ENCODE measurements at places on chromosomes 2 and 18.
A peak's percentile ranks its signal among the peaks of the same experiment; 100 is the strongest.

- DNase-seq = no peak
These were observed 324.4 kb upstream of the CELF4 start for GRCh38 chr18:37889963-37890362.

GRCh38 chr2:205060269-205060668 lies 515.0 kb downstream of the PARD3B start:
- DNase-seq = no peak

DNA sequence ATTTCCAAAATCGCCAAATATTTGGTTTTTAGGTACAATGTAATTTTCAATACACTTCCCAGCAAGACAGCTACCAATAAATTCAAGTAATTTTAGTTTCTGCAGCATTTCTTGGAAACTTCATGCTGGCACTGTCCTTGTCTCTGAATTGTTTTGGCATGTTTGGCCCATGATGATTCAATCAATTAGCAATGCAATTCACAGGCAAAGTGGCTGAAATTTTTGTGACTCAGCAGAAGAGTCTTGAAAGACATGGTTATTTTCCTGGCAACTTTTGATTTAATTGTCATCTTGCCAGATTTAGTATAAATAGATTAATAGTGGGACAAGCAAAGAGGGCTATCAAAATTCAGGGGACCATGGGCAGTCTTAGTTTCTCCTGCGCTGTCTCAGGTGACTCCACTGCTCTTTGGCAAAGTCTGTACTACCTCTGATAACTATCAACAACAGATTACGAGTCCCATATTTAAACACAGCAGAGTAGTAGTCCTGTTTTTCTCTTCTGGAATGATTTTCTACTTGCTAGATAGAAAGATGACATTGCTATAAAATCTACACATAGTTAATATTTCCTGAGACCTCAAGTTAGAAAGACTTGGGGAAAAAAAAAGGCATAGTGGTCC lies 88.9 kb upstream of the CYP26B1 start:
- DNase-seq = no peak

- DNase-seq = no peak
These were observed 24.3 kb upstream of the GPD2 start for GRCh38 chr2:156411835-156412234.

GRCh38 chr2:164073101-164074074 lies 337.6 kb upstream of the FIGN start:
- DNase-seq = no peak

- DNase-seq = no peak
These were observed 163.9 kb upstream of the THUMPD2 start for GRCh38 chr2:39942950-39943349.

DNA sequence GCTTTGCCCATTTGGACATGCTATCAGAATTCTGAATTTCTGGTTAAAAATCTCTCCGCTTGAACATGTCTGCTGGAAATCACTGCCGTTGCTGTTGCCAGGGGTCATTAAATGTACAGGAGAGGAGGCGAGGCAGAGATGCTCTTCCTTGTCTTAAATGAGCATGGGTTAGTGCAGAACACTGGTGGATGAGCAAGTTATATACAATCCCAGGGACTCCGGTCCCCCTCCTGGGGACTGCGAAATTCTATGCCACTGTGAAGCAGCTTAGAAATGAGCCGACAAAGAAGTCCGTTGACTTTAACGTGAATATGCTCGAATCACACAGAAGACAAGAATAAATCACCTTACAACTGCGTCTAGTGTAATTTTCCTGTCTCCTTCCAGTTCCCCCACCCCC lies 95.1 kb upstream of the KLHL14 start:
- no peak for DNase-seq

DNA sequence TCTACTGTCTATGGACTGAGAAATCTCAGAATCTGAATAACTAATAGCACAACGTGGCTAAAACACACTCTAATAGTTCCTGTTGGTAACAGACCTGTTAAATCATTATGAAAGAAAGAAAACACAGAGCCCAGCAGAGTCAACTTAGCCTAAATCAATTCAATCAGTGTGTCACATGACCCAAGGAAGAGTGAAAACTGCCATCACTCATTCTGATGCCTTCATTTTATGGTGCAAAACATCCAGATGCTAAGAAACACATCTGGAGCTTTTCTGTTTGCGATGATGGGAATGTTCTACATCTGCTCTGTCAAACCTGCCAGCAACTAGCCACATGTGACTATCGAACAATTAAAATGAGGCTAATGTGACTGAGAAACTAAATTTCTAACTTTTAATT lies 295.7 kb upstream of the TRIB2 start:
- DNase-seq = no peak

GRCh38 chr18:74899554-74899953 lies 301.9 kb downstream of the ZNF407 start:
- peak; percentile 79 for DNase-seq

GRCh38 chr2:176146101-176146500 lies 5.2 kb upstream of the HOXD4 start:
- DNase-seq = no peak

DNA sequence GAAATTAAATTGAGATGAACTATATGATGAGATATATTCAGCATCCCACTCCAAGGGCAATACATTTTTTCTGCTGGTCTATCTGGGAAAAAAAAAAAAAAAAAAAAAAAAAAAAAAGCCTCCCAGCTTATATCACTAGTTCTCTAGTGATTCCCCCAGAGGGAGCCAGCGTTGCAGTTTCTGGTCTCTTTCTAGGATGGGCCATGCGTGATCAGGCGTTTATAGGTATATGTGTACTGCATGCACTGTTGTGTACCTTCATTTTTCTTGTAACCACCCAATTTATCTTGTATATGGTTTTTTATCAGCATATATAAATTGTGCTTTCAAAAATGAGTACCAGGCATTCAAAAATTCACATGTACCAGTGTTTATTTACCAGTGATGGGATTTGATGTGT lies 35.1 kb downstream of the DCDC2C start:
- peak; percentile 41 for DNase-seq

DNA sequence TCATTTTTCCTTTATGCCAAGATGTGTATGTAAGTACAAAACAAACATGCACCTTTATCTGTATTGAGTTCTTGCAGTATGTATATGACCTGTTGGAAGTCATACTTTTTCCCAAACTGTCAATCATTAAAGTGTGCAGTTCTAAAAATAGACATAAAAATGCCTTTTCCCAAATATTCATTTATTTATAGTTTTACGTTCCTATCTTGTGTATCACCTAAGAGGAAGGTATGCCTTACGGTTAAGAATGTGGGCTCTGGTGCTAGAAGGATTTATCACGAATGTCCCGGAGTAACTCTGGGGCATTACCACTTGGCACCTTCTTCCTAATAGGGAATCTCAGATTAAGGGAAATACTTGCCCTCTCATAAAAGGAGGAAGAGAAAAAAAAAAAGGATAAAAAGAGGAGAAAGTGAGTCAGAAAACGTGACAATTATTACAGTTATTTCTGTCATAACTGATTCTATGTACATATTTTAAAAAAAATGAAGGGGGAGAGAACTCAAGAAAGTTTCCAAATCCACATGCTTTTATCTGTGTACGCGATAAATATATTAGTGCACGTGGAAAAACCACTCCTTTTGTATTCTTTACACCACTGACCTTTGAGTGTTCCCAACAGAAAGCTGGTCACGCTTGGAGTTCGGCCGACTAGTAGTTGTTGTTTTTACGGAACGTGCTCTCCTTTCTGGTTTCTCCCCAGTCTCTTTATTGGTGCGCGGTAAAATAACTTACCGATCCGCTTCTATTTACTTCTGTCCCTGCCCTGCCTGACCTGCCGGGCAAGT lies 721 bp downstream of the MCEE start:
- DNase-seq = no peak

DNA sequence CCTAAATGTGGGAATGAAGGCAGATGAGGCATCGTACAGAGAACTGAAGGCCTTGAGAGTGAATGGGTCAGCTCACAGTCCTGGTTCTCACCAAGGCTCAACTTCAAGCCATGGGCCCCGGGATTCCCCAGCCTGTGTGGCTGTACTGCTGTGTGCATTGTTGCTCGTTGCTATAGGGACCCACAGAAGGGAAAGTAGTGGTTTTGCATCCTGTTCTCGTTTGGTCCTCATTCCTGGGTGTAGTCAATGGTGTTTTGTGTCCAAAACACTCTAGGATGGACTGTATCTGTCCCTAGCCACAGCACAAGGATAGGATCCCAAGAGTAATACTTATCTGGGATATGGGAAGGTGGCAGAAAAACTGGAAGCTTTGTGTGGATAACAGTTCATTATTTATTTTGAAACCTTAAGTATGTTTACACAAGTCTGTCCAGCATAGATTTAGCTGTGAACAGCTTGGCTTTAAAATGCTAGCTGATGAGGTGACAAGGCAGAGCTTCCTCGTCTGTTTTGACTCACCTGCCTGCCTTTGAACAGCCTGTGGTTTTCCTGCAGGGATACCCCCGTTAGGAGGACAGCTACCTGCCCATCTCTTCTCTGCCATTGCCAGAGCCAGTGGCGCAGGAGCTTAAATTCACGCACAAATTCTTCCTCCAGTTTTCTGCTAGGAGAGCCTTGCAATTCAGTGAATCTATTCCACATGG lies 85.0 kb downstream of the WDSUB1 start:
- DNase-seq = no peak

GRCh38 chr18:9038277-9038871 lies 64.1 kb upstream of the NDUFV2 start:
- no peak for DNase-seq

GRCh38 chr2:191516260-191516659 lies 161.7 kb upstream of the NABP1 start:
- no peak for DNase-seq

GRCh38 chr2:218396688-218397462 lies 2.8 kb upstream of the CTDSP1 start:
- DNase-seq = peak; percentile 88

DNA sequence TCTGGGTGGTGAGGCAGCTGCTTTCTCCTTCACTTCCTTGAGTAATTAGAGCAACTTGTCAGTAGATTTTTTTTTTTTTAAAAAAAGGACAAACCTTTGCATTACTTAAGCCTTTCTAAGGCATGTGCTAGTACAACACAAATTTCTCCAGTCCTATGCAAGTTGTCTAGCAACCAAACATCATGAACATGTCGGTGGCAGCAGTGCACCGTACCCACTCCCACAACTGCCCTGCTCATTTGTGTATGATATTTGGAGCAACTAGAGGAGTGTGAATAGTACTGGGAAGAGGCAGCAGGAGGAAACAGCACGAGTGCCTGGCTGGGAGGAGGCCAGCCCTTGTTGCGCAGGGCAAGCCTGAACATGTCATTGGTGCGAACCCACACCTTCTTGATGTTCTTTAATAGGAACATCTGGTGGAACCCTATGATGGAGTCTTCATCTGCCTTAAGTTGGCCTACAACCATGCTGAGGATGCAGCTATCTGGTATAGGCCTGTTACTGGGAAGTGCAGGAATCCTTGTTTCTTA lies 238.3 kb downstream of the TDRD15 start:
- DNase-seq = no peak

GRCh38 chr2:23696752-23697045 lies 230.2 kb downstream of the ATAD2B start:
- no peak for DNase-seq

- DNase-seq = no peak
These were observed 2.4 kb downstream of the DLX2 start for GRCh38 chr2:172100080-172100934.

GRCh38 chr18:57574866-57575265 lies 11.6 kb downstream of the FECH start:
- DNase-seq = no peak

DNA sequence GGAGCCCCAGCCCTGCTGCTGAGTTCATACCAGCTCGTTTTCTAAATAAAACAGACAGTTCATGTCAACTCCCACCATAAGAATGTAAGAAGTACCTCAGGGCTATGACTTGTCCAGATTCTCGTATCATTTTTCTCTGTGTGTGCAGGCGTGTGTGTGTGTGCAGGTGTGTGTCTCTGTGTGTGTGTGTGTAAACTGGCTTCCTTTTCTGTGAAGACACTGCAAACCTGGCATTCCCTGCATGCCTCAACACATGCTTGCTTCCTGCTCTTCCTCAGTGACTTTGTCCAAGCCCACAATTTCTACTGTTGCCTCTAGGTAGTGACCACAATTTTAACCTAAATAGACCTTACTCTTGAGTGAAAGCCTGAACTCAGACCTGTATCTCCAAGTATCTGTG lies 879.0 kb downstream of the SLC4A3 start:
- no peak for DNase-seq

- no peak for DNase-seq
These were observed 23.3 kb downstream of the OTOF start for GRCh38 chr2:26454561-26455001.

- no peak for DNase-seq
These were observed 27.9 kb downstream of the CCDC88A start for GRCh38 chr2:55391615-55392242.

DNA sequence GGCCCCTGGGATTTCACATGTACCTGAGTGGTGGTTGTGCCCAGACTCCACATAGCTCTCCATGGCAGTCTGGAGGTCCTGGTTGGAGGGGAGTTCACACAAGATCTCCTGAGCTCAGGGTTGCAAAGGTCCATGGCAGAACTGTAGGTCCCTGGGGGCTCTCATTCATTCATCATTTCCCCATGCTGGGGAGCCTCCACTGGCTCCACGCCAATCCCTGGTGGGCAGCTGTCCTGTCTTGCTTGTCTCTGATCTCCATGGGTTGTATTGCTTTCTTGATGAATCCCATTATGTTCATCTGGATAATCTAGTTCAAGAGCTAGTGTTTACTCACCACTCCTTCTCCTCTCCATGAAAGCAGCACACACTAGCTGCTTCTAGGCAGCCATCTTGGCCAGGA lies 42.4 kb downstream of the ZSWIM2 start:
- no peak for DNase-seq

- no peak for DNase-seq
These were observed 24.8 kb downstream of the GATA6 start for GRCh38 chr18:22194151-22194598.

Measured in SHP77 treated with DMSO at 0.1 percent for 48 hours (cell line).